ENCODE measurements at places on chromosomes 6 and 20.

- no peak for DNase-seq
These were observed 14.2 kb downstream of the VEGFA start for GRCh38 chr6:43784049-43784855.

DNA sequence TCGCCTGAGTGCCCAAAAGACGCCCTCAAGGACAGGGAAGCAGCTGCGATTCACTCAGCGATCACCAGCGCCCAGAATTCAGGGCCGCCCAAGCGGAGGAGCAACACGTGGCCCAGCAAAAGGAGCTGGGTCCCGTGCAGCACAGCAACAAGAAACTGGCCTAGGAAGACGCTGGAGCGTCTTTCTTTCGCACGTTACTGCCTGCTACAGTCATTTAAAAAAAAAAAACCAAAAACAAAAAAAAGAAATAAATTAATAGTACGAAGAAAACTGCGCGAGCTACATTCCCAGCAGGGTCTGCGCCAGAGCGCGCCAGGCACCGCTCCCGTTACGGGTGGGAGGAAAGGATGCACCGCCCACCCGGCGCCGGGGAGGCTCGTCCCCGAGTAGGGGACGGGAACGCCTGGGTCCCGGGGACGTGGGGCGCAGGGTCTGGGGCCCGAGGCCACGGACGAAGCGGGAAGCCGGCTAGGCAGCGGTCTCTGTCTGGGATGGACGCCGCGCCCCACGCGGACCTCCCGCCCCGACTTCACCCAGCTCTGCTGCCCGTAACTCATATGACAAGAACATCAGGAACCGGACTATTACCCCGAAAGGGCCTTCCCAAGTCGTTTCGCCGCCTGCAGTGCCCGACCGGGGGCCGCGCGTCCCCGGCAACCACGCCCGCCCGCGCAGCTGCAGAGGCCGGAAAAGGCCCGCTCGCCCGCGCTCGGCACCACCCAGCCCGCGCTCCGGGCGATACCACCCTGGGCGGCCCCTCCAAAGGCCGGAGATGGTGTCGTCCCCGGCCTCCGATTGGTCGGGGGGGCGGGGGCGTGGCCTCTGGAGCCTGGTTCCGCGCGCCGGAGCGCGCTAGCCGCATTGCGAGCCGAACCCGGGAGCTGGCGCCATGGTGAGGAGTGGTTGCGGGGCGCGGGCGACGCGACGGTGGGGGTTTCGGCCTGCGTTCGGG lies at the start of gene NOP56:
TSS of gene NOP56 (plus strand) at position 861 of the 952 bp plus-strand sequence. CDS start at position 890, 29 bp downstream.
- DNase-seq: peak; percentile 91

- DNase-seq: no peak
These were observed 107.4 kb downstream of the COL19A1 start for GRCh38 chr6:69973763-69974162.

- DNase-seq: no peak
These were observed 28.8 kb upstream of the TSHZ2 start for GRCh38 chr20:52943185-52943841.

- DNase-seq: no peak
These were observed 101.5 kb downstream of the UNC5CL start for GRCh38 chr6:40937491-40937890.

GRCh38 chr20:12882832-12883506 lies 125.8 kb upstream of the SPTLC3 start:
- DNase-seq: no peak

- no peak for DNase-seq
These were observed 104.0 kb downstream of the ISM1 start for GRCh38 chr20:13325033-13325432.

- DNase-seq: no peak
These were observed 1.4 kb upstream of the BANF2 start for GRCh38 chr20:17698384-17698783.

- no peak for DNase-seq
These were observed 41.2 kb upstream of the NHSL1 start for GRCh38 chr6:138540468-138540867.

DNA sequence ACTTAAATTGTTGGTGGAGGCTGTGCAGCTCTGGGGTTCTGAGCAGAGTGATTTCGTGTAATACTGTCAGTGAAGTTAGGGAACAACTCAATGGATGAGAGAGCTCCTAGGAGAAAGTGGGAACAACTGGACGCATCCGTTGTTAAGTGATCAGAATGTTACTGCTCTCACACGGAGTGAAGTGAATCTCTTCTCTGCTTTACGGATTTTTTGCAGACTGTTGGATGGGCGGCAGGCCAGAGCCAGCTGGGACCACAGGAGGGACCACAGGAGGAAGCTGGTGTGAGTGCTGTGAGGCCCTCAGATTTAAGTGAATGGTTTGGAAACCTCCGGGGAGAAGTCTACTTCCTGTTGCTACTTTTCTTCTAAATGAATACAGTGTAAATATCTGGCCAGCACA lies 23.7 kb upstream of the PPP1R14C start:
- DNase-seq: no peak

DNA sequence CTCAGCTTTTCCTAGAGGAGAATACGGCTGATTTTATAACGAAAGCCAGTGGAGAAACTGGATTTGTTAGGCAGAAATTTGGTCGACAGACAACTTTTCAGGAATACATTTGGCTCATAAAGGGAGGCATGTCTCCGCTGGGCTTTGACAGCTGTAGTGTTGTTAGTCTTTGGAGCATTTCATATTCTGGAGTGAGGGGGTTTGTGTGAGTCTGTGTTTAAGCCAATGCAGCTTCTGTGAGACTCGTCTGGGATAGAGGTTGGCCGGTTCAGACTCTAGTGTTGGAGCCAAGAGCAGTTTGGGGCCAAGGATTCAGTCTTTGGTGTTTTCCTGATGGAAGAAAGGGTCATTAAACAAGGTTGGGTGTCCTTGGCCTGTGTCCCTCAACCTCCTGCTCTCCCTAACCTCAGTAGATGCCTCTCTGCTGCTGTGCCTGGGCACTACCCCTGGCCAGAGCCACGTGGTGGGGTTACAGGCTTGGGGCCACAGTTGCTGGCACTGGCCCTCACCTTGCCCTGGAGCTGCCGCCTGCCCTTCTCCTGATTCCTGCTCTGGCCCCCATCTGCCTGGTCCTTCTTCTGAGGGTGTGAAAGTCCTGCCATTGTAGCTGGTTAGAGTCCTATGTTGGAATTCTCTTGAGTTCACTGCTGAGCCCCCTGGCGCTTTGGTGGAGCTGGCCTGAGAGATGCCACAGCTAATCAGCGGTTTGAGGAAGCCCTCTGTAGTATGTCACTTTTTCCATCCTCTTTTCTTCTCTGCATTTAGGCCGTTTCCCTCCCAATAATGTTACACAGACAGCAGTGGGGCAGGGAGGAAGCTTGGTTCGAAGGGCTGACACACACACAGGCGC lies 6.9 kb downstream of the PTK7 start:
- DNase-seq: no peak

- no peak for DNase-seq
These were observed 24.6 kb downstream of the CYP24A1 start for GRCh38 chr20:54148947-54149764.

GRCh38 chr6:31321005-31321707 lies 35.8 kb downstream of the HLA-B start:
- no peak for DNase-seq
